Diencephalon (tissue), 1 donor: ENCODE measurements at places on chromosomes 6 and 20. TPM values are rescaled to one million over a fixed set of nuclear protein-coding genes. Genes with fewer than 3 reads are reported as not detected.

Gene DDX27
- total RNA-seq, result 22.8 TPM

Gene MEP1A
- total RNA-seq, result not detected

Gene RPS18
- total RNA-seq, result 2,657 TPM

Gene KCNK16
- not detected for total RNA-seq

Gene MRPS10
- total RNA-seq, result 52.1 TPM

Gene NINL
- 22.1 TPM for total RNA-seq

Gene AP5S1
- 8.1 TPM for total RNA-seq

Gene ADAM33
- 2.5 TPM for total RNA-seq

Gene ZDHHC14
- total RNA-seq, result 20.8 TPM

Gene GJA1
- total RNA-seq, result 218 TPM

Gene RBPJL
- total RNA-seq, result not detected

Gene TOX2
- 5.1 TPM for total RNA-seq
